ENCODE measurements at places on chromosomes 5 and 9.

DNA sequence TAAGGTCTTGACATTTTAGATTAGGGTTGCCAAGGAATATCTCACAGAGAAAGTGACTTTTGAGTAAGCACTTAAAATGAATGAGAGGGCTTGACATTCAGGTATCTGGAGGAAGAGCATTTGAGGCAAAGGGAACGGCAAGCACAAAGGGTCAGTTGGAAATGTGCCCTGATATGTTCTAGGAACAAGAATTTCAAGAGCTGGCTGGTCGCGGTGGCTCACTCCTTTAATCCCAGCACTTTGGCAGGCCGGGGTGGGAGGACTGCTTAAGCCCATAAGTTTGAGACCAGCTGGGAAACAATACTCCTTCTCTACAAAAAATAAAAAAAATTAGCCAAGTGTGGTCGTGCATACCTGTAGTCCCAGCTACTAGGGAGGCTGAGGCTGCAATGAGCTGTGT is 16.5 kb downstream of the KIAA1958 start:
- DNase-seq: no peak

DNA sequence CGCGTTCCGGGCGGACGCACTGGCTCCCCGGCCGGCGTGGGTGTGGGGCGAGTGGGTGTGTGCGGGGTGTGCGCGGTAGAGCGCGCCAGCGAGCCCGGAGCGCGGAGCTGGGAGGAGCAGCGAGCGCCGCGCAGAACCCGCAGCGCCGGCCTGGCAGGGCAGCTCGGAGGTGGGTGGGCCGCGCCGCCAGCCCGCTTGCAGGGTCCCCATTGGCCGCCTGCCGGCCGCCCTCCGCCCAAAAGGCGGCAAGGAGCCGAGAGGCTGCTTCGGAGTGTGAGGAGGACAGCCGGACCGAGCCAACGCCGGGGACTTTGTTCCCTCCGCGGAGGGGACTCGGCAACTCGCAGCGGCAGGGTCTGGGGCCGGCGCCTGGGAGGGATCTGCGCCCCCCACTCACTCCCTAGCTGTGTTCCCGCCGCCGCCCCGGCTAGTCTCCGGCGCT is at the start of gene DAPK1:
DAPK1 (plus strand) TSS at position 264 of the 442 bp plus-strand sequence. CDS start 1,211 bp downstream, outside the sequence.
- DNase-seq: no peak

DNA sequence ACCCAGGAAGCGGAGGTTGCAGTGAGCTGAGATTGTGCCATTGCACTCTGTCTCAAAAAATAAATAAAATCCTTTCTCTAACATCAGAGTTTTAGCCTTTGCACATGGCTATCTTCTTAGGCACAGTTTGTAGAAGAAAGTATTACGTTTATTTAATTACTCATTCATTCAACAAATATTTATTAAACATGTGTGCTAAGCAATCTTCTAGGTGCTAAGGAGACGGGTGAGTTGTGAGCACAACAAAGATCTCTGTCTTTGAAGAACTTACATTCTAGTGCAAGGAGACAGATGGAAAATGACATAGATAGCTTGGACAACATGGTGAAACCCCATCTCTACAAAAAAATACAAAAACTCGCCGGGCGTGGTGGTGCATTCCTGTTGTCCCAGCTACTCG is 122.3 kb upstream of the MYO10 start:
- DNase-seq: no peak

GRCh38 chr5:89493414-89493813 is 610.4 kb upstream of the MEF2C start:
- DNase-seq: no peak

Data from CD4-positive, alpha-beta T cell (primary cell).